ENCODE measurements at places on chromosomes 2 and 18.

DNA sequence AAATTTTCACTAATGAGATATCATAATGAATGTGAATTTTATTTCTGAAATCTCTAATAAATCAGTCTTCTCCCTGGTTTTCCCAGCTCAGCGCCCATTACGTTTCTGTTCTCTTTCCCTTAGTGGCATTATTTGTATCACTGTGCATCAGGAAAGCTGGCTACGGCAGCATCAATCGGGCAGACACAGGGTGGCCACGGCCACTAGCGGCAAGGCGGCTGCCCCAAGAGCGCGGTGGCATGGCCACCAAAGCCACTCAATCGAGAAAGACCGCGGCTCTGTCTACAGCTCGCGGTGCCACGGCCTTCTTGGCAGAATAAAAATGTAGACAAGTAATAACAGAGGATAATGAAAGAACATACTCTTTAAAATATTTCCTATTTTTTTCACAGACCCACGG is 168.0 kb downstream of the RPIA start:
- no peak for DNase-seq

DNA sequence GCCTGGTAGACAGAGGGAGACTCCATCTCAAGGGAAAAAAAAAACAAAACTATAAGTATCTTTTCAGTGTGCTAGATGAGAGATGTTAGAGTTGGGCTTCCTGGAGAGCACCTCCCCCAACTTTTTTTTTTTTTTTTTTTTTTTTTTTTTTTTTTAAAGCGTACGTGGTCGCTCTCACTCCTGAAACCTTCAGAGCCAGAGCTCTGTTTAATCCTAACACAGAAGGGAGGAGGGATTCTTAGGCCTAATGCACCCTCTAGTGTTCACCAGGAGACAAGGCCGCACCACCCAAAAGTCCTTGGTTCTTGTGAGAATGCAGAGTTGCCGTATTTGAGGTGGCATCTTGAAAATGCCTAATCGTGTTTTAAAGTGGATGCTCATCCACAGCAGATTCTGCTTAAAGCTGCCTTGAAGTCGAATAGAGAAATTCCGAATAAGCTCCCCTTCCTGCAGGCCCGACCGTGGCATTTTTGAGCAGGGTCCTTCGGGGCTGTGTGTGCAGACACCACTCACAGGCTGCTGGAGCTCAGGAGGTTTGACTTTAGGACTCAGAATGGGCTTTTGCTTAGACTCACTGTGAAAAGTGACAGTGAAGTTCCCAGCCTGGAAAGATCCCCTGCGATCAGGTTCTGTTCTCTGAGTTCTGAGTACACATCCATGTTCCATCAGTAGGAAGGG is 252.6 kb downstream of the AGAP1 start:
- peak; percentile 91 for DNase-seq

DNA sequence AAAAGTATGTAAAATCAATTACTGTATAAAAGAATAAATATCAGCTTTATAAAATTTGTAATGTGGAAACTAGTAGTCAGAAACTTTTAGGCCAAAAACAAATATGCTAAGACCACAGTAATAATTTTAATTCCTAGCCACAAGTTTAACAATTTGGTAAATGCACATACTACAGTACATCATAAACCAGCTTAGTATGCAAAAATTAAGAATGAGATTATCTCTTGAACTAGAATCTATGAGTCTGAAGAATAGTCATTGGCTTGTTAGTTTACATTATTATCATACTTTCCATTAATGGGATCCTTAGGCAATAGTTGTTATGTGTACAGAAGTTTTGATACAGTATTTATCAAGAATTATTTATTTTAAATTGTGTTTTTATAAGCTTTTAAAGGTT is 491.9 kb upstream of the FSIP2 start:
- no peak for DNase-seq

DNA sequence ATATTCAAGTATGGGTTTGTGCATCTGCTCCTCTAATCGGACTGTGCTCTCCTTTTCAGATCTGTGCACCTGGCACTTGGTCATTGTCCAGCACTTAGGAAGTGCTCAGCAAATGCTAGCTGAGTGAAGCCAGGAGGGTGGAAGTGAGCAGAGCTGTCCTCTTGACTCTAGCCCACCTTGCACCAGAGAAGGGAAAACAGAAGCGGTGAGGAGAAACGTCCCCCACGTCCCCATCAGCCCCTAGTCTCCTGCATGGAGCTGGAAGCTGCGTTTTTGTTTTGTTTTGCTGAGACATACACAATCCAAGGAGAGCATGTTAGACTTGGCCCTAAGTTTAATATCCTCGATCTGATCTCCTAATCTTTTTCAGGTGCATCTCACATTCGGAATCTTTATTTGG is 73.6 kb downstream of the EN1 start:
- no peak for DNase-seq

DNA sequence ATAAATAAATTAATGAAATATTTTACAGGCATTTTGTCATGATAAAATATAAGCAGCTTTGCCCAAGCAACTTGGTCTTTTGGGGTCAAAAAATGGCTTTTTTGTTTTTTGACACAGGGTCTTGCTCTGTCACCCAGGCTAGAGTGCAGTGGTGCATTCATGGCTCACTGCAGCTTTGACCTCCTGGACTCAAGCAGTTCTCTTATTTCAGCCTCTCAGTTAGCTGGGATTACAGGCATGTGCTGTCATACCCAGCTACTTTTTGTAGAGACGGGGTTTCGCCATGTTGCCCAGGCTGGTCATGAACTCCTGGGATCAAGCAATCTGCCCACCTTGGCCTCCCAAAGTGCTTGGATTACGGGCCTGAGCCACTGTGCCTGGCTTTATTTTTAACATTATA is 51.0 kb downstream of the ABI2 start:
- DNase-seq: no peak

DNA sequence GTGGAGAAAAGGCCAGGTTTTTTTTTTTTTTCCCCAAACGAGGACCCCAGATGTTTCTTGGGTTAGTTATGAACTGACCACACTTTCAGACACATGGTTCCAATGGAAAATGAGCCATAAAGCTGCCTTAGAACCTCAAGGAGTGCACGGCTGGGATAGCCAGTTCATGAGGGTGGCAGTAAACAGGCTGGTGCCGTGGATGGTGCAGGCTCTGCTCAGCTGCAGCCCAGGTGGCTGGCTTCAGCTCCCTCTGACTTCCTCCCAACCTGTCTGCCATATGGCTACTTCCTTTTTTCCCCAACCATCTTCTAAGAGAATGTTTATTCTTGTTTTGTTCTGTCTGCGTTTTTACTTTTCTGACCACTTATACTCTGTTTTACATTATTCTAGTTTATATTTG is 109.8 kb upstream of the LMAN1 start:
- no peak for DNase-seq

DNA sequence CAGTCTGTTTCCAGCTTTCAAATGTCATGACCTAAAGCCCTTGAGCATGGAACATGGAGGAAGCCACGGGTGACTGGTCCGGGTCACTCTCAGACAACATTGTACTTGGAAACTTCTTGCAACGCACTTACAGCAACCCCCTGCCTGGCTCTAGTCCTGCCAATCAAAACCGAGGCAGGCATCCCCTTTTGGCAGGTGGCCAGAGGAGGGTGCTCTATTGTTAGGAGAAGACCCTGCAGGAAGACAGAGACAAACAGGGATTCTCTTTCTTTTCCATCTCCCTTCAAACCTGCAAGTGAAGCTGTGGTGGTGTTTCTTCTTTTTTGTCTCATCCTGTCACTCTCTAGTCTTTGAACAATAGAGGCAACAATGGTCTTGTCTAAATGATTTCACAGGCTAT is 667.2 kb downstream of the ZEB2 start:
- DNase-seq: no peak
